Liver (tissue), 10 donors: ENCODE measurements at places on chromosomes 12 and 14. TPM values are rescaled to one million over a fixed set of nuclear protein-coding genes. Genes with fewer than 3 reads are reported as not detected.

Gene LTB4R
- polyA plus RNA-seq, result 2.9 TPM

Gene CLEC6A
- not detected for polyA plus RNA-seq

Gene EID3
- 0.46 TPM for polyA plus RNA-seq

Gene TROAP
- polyA plus RNA-seq, result 0.97 TPM

Gene TPPP2
- 1.6 TPM for polyA plus RNA-seq

Gene GPX2
- polyA plus RNA-seq, result 1,067 TPM

Gene ZCRB1
- polyA plus RNA-seq, result 16.2 TPM

Gene ARMH4
- polyA plus RNA-seq, result 0.40 TPM

Gene GDF3
- polyA plus RNA-seq, result not detected

Gene PRB2
- not detected for polyA plus RNA-seq

Gene CCDC184
- 0.07 TPM for polyA plus RNA-seq
